ENCODE measurements at places on chromosomes 11 and 22. TPM values are rescaled to one million over a fixed set of nuclear protein-coding genes. Genes with fewer than 3 reads are reported as not detected.

SYNGR1 gene
- total RNA-seq = 92.9 TPM

OR5A1 gene
- under 0.01 TPM for total RNA-seq

BTG4 gene
- not detected for total RNA-seq

PHLDA2 gene
- total RNA-seq = 1.1 TPM

- DNase-seq = no peak
Observed at GRCh38 chr22:28939394-28939793, 56.0 kb downstream of the ZNRF3 start.

- DNase-seq = no peak
Observed at GRCh38 chr11:69317401-69318092, 23.6 kb downstream of the MYEOV start.

GRCh38 chr11:60040109-60040508 lies at the start of gene OOSP2:
OOSP2 (plus strand) TSS chr11:60040409; CDS start chr11:60040460, 51 bp downstream.
- DNase-seq = no peak

DNA sequence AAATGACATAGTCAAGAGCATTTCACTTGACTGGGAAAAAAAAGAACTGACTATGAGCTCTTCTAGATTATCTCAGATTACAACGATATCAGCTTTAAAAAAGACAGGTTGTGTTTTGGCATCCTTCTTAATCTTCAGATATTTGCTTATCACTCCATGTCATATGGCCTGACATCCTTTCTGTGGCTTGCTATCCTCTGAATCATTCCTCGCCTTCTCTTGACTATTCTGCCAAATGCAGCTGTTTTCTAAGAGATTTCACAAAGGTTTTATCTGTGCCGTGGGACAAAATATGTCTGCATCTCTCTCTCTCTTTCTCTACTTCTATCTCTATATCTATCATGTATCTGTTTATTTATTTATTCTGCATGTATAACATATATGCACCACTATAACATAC lies 746.1 kb downstream of the CNTN5 start:
- no peak for DNase-seq

GRCh38 chr22:25747245-25747944 lies 5.4 kb downstream of the MYO18B start:
- DNase-seq = no peak

DNA sequence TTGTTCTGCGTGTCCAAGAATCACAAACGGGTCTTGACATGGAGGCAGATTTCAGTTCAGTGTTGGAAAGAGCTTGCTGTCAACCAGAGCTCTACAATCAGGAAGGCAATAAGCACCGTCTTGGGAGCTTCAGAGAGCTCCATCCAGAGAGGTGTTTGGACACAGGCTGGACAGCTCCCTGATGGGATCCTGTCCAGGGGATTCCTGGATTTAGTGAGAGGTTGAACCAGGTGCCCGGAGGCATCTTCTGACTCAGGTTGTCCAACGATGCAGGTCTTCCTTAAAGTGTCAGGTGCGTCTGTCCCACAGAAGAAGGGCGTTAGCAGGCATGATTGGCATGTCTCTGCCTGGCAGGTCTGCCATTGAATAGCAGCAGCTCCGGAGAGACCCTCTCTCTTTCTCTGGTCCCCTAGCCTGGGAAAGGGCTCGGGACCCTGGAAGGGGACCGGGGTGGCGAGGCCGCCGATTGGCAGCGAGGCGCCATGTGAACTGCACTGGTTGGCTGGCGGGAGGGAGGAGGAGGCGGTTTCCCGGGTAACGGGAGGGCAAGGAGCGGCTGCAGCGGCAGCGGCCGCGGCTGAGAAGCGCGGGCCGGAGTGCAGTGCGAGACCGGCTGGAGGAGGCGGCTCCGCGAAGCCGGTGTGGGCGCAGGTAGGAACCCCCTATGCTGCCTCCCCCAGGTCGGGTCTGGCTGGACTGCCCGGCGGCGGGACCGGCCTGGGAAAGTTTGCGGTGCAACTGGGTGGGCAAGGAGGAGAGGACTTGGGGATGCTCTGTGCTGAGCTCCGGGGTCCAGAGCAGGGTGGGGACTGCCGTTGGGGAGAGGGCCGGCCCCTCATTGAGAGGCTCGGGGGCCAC lies 104.1 kb upstream of the E2F8 start:
- peak; percentile 14 for DNase-seq

DNA sequence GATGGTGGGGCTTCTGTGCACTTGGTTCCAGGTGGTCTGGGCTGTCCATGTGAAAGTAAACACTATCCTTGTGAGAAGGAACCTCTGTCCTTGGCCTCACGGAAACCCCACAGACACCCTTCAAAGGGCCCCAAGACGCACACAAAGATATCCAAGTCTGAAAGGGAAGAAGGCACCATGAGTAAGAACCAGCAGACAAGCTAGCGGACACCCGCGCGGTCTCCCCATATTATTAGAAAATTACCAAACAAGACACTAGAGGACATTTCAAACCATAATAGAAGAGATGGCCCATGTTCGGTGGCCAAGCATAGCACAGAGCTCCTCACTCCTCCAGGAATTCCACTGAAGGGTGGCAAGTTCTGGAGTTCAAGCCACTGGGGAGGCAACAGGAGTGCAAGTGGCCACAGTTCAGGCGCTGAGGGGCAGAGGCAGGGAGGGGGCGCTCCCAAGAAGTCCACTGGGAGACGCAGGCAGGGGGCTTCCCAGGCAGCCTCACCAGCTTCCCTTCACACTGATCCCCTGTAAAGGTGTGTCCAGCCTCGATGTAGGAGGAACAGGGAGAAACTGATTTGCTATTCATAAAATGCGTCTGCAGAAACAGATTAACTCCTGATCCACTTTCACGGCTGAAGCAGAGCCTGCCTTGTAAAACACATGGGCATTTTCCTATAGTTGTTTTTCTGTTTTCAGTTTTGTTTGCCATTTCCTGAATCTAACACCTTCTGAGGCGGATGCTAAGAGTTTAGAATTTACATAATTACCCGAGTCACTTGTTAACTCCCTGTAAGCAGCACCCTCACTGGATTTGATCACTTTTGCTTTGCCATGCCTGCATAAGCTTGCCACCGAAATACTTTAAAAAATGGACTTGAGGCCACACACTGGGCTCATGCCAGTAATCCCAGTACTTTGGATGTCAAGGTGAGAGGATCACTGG lies 9.1 kb upstream of the PPARA start:
- DNase-seq = no peak

DNA sequence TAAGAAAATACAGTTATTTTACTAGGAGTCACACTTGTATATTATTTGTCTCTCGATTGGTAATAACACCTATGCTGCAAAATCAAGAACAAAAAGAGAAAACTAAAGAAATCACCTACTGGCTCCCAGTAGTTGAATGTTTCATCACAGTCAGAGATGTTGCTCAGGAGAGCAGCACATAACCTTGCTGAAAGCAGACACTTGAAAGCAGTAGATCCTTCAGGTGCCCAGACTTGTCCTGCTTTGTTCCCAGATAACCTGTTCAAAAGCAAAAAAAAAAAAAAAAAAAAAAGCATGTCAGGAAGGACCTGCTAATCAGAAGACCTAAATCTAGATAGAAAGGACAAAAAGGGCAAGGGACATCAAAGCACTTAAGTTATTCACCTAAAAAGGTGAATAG lies 1.3 kb downstream of the ALG9 start:
- DNase-seq = no peak

All from hematopoietic multipotent progenitor cell (in vitro differentiated cells).